Fibroblast of lung (primary cell): ENCODE measurements at places on chromosomes 6 and 20. TPM values are rescaled to one million over a fixed set of nuclear protein-coding genes. Genes with fewer than 3 reads are reported as not detected.

- DNase-seq = no peak
- H3K27me3 ChIP-seq = no peaks in the 10 kb centered on the region
- no peaks in the 10 kb centered on the region for H3K4me1 ChIP-seq
- peaks cover 3% of the 10 kb centered on the region for H3K36me3 ChIP-seq
Measured at GRCh38 chr20:37733416-37733815, 39.6 kb downstream of the CTNNBL1 start.

- H3K36me3 ChIP-seq = no peaks in the 10 kb centered on the region
- peaks cover 7% of the 10 kb centered on the region for H3K4me1 ChIP-seq
- H3K27ac ChIP-seq = peak overlapping the region; percentile 49
- no peaks in the 10 kb centered on the region for H3K27me3 ChIP-seq
Measured at GRCh38 chr6:37696841-37697662, 631 bp downstream of the MDGA1 start.

- no peak overlapping the region for H3K4me3 ChIP-seq
- DNase-seq = no peak
- no peaks in the 10 kb centered on the region for H3K27me3 ChIP-seq
Measured at GRCh38 chr6:146472918-146473317, 70.7 kb upstream of the RAB32 start.

GRCh38 chr6:90098627-90099026 lies 198.0 kb downstream of the BACH2 start:
- H3K27ac ChIP-seq = peak overlapping the region; percentile 69
- H3K36me3 ChIP-seq = no peaks in the 10 kb centered on the region
- no peak overlapping the region for H3K4me3 ChIP-seq
- peaks cover 20% of the 10 kb centered on the region for H3K4me1 ChIP-seq
- no peaks in the 10 kb centered on the region for H3K27me3 ChIP-seq

Gene RBBP8NL
- not detected in 2 replicates for total RNA-seq
